ENCODE measurements at places on chromosomes 4 and X. TPM values are rescaled to one million over a fixed set of nuclear protein-coding genes. Genes with fewer than 3 reads are reported as not detected.

CCDC120 gene
- polyA plus RNA-seq = 3.2 TPM

- no peak for DNase-seq
These were observed 41.1 kb upstream of the CBR4 start for GRCh38 chr4:169050881-169051760.

DNA sequence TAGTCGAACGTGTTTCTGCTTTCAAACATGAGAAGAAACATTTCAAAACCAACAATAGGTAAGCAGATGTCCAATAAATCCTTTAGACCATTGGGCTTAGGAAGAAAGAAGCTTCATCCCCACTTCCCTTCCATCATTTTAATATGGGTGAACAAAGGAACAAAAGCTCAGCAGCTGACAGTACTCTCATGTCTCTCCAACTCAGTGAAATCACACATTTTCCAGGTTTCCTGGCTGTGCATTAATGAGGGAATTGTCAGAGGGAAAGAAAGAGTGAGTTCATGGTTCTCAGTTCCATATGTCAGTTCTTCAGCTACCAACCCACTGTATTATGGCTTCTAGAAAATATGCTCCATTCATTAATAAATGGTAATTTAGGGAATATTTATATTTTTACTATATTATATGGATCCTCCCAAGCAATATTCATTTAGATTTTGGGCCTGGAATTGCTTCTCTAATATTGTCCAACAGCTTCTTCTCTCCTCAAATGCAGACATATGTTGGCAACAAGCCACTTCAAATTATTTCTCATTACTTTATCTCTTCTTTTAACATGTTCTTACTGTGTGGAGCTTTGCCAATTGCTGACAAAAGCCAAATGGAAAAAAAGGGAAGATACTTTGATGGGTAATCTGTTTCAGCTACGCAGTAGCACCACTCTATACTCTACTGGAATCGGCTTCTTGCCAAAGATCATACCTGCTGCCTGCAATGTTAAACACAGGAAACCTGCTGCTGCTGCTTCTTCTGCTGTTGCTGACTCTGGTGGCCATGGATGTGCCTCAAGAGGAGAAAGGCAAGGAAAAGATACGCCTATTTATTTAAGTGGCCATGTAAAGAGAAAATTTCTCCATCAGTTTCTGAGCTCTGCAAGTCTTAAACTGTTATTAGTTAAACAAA, 1757.6 kb downstream of the ARAP2 start:
- no peak for DNase-seq

LETM1 gene
- 9.7 TPM for polyA plus RNA-seq

DNA sequence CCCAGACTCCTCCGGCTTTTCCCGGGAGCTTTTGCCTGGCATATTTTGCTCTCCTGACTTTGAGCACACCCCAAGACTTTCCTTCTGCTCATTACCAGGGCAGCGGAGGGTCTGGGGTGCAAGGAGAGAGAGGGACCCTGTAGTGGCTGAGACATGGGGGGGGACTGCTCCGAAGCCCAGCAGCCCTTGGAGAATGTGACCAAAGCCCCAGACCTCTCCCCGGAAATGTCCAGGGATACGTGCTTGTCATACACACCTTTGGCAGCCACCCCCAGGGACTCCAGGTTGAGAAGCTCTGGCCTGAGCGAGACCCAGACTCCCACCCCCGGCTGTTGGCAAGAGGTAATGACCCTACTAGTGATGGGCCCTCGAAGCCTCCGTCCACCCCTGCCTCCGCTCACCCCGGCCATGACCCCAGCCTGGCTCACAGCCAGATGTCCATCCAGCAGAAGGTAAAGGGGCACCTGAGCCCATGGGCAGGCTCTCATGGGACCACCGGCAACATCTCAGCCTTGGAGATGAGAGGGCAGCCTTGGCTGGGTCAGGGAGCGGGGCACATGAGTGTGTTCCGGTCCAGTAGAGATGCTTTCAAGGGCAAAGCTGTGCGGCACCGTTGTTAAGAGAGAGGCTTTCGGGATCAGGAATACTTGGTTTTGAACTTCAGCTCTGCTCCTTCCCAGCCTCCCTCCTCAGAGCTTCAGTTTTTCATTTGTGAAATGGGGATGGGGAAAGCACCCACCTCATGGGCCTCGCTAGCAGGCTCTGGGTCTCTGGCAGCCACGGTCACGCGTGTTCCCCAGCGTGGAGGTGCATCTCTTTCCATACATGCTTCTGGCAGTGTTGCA, 2.0 kb downstream of the PSAPL1 start:
- no peak for DNase-seq

GRCh38 chrX:130884627-130885026, 18.4 kb downstream of the ENOX2 start:
- no peak for DNase-seq

SYP gene
- polyA plus RNA-seq = 2.0 TPM

FAM47E gene
- polyA plus RNA-seq = 0.66 TPM

RHOXF1 gene
- polyA plus RNA-seq = not detected

DNA sequence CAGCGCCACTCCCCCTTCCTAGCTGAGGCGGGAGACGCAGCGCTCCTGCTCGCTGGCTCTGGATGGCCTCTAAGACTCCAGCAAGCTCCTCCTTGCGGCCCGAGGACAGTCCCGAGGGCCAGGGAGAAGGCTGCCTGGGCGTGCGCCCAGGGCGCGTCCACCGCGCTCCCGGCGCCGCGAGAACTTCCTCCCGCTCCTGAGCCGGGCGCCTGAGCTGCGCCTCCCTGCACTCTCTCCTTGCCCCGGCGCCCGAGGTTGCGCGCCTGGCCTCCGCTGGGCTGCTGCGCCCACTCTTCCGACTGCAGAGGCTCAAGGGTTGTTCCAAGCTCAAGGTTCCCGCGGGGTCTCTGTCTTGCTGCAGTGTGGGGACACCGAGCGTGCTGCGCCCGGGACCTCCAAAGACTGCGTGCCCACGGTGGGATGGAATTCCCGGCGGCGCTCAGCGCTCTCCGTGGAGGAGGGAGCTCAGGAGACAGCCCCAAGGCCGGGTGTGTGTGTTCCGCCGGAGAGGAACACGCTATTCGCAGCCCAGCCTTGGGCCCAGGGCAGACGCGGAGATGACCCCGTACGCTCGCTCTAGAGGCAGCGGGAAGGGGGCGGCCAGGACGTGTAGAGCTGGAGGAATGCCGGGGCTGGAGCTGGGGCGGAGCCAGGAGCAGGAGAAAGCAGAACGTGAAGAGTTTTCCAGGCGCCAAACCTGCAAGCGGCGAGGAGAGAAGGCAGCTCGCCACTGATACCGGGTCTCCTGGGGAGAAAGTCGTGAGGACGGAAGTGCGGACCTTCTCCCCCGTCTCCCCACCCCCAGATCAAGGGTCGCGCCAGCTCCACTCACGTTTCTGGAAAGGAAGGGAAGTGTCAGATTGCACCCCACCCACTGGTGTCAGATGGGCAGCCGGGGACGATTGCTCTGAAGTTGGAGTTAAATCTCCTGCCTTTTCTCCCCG, at the start of gene ARHGAP6:
Gene ARHGAP6, minus strand, starts transcription at position 753 of the 944 bp plus-strand sequence. CDS start 1,092 bp downstream, outside the sequence.
- no peak for DNase-seq

- DNase-seq = no peak
These were observed 49.9 kb upstream of the MND1 start for GRCh38 chr4:153294631-153295030.

DNA sequence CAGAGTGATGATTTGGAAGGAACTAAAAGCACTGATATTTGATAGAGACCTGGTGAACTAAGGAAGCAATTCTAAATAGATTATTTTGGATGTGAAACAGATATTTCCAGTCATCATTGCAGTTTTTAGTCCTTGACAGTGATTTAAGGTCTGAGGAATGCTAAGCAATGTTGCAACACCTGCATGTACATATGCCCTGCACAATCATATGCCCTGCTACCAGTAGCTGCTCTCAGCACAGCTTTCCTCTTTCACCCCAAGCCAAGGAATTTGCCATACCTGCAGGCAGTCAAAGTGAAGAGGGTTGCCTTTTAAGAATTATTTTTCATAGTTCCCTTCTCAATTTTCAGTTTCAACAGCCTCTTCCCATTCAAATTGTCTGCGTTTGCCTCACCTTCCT, 8.7 kb upstream of the FAM47A start:
- no peak for DNase-seq

- no peak for DNase-seq
These were observed 49.8 kb downstream of the NPY5R start for GRCh38 chr4:163393471-163393870.

DNA sequence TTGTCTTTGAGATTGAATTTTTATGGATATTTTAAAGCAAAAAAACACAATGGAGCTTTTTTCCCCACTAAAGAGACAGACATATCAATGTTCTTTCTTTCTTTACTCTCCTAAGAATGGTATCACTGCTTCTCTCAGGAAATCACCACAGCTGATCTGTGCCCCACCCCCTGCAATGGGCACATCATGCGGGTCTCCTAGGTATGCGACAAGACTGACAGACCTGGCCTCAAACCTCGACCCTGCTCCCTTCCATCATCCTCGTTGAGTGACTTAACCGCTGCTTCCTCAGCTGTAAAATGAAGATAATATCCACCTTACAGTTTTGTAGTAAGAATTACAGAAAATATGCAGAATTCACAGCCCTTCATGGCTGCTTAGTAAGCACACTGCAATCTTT, 58.3 kb downstream of the LEF1 start:
- no peak for DNase-seq

TMPRSS11F gene
- not detected for polyA plus RNA-seq

GRCh38 chrX:113512700-113513395, 672.2 kb upstream of the AMOT start:
- DNase-seq = no peak

HSFX3 gene
- polyA plus RNA-seq = not detected

EXOC1L gene
- not detected for polyA plus RNA-seq

- no peak for DNase-seq
These were observed 640.0 kb upstream of the BOD1L1 start for GRCh38 chr4:14267373-14268060.

- DNase-seq = no peak
These were observed 16.9 kb upstream of the ANOS1 start for GRCh38 chrX:8748855-8749254.

GRCh38 chrX:39883666-39884065, 214.1 kb downstream of the BCOR start:
- DNase-seq = no peak

DNA sequence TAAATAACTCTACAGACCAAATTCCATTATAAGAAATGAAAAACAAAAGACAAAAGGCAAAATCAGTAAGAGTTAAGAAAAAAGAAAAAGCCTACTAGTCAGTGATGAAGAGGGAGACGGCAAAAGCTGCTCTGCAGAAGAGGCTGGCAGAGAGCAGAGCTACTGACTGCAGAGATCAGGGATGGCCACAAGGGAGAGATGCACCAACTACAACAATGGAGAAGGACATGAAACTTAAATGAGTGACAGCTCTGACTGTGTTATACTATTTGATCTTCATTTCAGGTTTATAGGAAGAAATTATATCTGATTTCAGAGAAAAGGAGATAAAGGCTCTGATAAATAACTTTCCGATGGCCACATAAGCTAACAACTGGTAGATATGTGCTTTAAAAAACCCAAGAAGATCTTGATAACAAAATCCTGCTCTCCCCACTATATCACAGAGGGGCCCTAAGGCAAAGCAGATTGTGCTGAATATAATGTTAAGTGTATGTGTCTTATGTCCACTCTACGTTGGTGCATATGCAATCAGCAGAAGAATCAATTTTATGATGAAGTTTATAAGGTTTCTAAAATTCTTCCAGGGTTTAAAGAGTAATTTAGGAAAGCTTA, 58.4 kb upstream of the COX18 start:
- peak; percentile 9 for DNase-seq

DNA sequence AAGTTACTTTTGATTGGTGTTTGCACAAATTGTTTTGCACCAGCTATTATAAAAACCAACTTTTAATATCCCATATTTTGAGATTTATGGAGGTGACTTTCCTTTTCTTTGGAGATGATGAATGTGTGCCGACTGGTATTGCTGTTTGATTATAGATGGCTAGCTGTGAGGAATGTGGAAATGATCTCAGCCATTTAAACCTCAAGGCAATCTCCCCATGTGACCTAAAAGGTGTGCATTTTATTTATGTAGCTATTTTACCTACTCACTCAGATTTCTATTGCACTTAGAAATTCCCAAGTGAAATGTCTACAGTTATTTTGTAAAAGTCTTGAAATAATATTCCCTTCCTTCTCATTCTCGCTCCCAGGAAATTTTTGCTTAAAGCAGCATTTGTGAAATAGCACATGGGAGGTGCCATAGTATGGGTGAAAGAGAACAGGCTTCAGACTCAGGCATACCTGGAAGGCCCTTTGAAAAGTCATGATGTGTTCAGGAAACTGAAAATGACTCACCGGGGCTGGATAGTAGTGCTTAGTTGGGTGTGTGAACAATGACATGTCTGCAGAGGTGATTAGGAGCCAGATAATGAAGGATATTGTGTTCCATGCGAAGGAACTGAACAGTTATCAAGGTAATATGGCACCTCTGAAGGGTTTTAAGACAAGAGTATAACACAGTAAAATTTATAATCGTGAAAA, 247.6 kb downstream of the CBLL2 start:
- no peak for DNase-seq

WDR17 gene
- polyA plus RNA-seq = not detected

- DNase-seq = no peak
These were observed 21.1 kb downstream of the ACOX3 start for GRCh38 chr4:8419222-8420041.

SSX2B gene
- not detected for polyA plus RNA-seq

DNA sequence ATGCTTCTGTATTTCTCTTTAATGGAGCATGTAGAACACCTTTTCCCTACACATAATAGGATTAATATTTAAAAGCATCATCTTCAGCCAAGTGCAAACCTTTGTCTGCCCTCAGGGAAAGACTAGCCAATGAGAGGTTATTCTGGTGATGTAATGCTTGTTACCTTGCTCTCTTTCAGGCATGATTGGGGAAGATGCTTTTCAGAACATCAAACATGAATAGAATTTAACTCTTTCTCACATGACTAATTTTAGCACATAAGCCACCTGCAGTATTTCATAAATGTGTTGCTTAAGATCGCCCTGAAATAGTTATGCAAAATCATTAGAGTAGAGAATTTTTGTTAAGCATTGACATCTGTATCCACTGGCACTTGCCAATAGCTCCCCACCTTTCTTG, 10.7 kb upstream of the EPGN start:
- DNase-seq = no peak

DNA sequence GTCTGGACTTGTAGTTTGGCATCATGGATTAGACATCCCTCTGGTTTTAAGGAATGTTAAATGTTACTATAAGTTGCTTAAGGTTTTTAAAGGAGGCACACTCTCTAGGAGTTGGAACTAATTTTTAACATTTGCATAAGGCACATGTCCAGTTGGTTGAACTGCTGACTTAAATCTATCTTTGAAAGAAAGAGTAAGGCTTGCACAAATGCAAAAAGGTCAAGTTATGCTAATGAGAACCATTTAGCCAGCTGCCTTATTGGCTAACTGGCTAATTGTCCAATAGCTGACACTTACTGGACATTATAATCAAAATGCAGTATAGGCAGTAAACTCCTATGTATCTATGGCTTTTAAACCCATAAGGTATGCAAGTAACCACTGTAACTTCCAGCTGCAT, 206.1 kb upstream of the TTC29 start:
- DNase-seq = no peak

GLRA2 gene
- not detected for polyA plus RNA-seq

GRCh38 chr4:107931775-107932321, 499 bp downstream of the CYP2U1 start:
- no peak for DNase-seq

- no peak for DNase-seq
These were observed 28.3 kb upstream of the MSANTD1 start for GRCh38 chr4:3220476-3221183.

LANCL3 gene
- not detected for polyA plus RNA-seq

PPA2 gene
- 44.2 TPM for polyA plus RNA-seq

RS1 gene
- not detected for polyA plus RNA-seq

CT45A5 gene
- not detected for polyA plus RNA-seq

SHROOM2 gene
- 0.97 TPM for polyA plus RNA-seq

FGF5 gene
- not detected for polyA plus RNA-seq
